ENCODE measurements at places on chromosomes 13 and 19. TPM values are rescaled to one million over a fixed set of nuclear protein-coding genes. Genes with fewer than 3 reads are reported as not detected.

TTYH1 gene
- total RNA-seq: 0.80 TPM

C19orf33 gene
- total RNA-seq: 1.1 TPM

SGCG gene
- not detected for total RNA-seq

FLT1 gene
- total RNA-seq: 1.1 TPM

ERICH6B gene
- total RNA-seq: not detected

C19orf18 gene
- total RNA-seq: 0.34 TPM

ZNF264 gene
- 25.6 TPM for total RNA-seq

OSCAR gene
- not detected for total RNA-seq

GFY gene
- total RNA-seq: not detected

THSD8 gene
- 26.6 TPM for total RNA-seq

NMRK2 gene
- total RNA-seq: not detected

CGB1 gene
- total RNA-seq: not detected
